Neural crest cell (in vitro differentiated cells): ENCODE measurements at places on chromosomes 12 and 14. TPM values are rescaled to one million over a fixed set of nuclear protein-coding genes. Genes with fewer than 3 reads are reported as not detected.

Gene ACOT4
- total RNA-seq: 0.98 TPM in 2 replicates

Gene SRGAP1
- 12.6 and 14.8 TPM in 2 replicates for total RNA-seq

Gene SLC22A17
- total RNA-seq: 39.4 and 42.4 TPM in 2 replicates

Gene KCNC2
- total RNA-seq: not detected in 2 replicates

Gene TAS2R8
- not detected in 2 replicates for total RNA-seq

Gene CMA1
- total RNA-seq: not detected in 2 replicates

Gene DDHD1
- total RNA-seq: 17.9 and 18.0 TPM in 2 replicates

Gene KRT75
- not detected in 2 replicates for total RNA-seq

Gene P2RX2
- not detected in 2 replicates for total RNA-seq

Gene TMEM106C
- total RNA-seq: 147 and 159 TPM in 2 replicates

Gene MARCHF9
- 16.7 and 18.8 TPM in 2 replicates for total RNA-seq

DNA sequence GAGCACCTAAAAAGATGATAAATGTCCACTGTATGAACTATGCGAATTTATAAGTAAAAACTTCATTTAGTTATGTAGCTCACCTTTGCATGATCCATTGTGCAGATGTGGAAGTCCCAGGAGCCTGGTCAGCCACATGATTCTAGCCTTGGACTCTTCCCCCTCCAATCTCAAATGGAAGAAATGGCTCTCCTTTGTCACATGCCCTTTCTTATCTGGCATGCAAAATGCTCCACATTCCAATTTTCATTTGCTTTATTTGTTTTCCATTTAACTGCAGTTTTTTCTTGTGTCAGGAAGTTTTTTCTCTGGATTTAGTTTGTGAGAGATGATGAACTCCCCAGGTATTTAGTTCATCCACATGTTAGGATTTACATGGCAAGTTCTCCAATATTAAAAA, 73.8 kb downstream of the DYRK2 start:
- no peaks in the 10 kb centered on the region for H3K4me1 ChIP-seq
- H3K27me3 ChIP-seq: no peaks in the 10 kb centered on the region
- H3K4me3 ChIP-seq: no peak overlapping the region
- H3K36me3 ChIP-seq: no peaks in the 10 kb centered on the region
- H3K27ac ChIP-seq: no peak overlapping the region

DNA sequence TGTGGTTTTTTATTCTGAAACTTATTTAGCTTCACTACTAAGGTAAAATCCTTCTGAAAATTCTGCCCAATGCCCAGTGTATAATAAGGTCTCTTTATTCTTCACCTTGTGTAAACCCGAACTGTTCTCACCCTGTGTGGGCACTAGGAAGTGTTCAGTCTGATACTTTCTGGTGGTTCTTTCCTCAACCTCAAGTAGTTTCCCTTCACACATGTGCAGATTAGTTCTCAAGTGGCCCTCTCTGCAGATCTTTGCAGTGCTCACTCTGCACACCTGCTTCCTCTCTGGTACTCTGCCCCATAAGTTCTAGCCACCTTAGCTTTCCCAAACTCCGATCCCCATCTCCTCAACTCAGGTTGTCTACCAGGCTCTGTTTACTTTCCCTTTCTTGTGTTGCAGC, 61.6 kb downstream of the RAD51B start:
- no peaks in the 10 kb centered on the region for H3K4me1 ChIP-seq
- no peak overlapping the region for H3K4me3 ChIP-seq
- H3K27ac ChIP-seq: no peak overlapping the region
- H3K27me3 ChIP-seq: no peaks in the 10 kb centered on the region
- no peak for DNase-seq

DNA sequence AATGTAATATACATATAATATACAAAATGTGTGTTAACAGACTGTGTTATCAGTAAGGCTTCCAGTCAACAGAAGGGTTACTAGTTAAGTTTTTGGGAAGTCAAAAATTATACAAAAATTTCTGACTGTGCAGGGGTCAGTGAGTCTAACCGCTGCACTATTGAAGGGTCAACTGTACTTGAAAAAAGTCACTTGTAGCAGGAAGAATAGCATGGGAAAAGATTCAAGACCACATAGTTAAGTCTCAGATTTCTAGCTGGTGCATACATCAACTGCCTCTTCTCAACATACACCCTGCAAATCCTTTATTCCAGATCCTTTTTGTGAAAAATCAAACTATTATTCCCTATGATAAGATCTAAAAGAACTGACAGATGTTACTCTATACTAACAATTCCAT, 5.9 kb downstream of the EPS8 start:
- peaks cover 5% of the 10 kb centered on the region for H3K36me3 ChIP-seq
- no peak for DNase-seq
- H3K27me3 ChIP-seq: peaks cover 7% of the 10 kb centered on the region
- H3K4me3 ChIP-seq: no peak overlapping the region
- no peak overlapping the region for H3K27ac ChIP-seq

- H3K36me3 ChIP-seq: no peaks in the 10 kb centered on the region
- no peaks in the 10 kb centered on the region for H3K4me1 ChIP-seq
- no peak overlapping the region for H3K27ac ChIP-seq
- no peak for DNase-seq
- no peak overlapping the region for H3K4me3 ChIP-seq
- peaks cover 75% of the 10 kb centered on the region for H3K27me3 ChIP-seq
These were observed 31.2 kb downstream of the TAS2R7 start for GRCh38 chr12:10771132-10771733.

GRCh38 chr12:46555406-46555852, 182.9 kb upstream of the SLC38A2 start:
- H3K27me3 ChIP-seq: no peaks in the 10 kb centered on the region
- H3K36me3 ChIP-seq: no peaks in the 10 kb centered on the region
- no peak for DNase-seq
- H3K4me3 ChIP-seq: no peak overlapping the region

DNA sequence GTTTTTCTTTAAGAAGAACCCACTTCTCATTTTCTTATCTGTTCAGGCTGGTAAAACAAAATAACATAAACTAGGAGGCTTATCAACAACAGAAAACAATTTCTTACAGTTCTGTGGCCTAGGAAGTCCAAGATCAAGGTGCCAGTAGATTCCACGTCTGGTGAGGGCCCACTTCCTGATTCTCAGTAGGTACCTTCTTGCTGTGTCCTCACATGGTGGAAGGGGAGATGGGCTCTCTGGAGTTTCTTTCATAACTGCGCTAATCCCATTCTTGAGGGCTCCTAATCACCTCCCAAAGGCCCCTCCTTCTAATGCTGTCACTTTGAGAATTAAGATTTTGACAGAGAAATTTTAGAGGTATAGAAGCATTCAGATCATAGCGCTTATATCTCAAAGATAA, 33.4 kb downstream of the TXNRD1 start:
- H3K4me1 ChIP-seq: no peaks in the 10 kb centered on the region
- no peaks in the 10 kb centered on the region for H3K36me3 ChIP-seq
- DNase-seq: no peak
- H3K27me3 ChIP-seq: no peaks in the 10 kb centered on the region
- H3K27ac ChIP-seq: no peak overlapping the region

DNA sequence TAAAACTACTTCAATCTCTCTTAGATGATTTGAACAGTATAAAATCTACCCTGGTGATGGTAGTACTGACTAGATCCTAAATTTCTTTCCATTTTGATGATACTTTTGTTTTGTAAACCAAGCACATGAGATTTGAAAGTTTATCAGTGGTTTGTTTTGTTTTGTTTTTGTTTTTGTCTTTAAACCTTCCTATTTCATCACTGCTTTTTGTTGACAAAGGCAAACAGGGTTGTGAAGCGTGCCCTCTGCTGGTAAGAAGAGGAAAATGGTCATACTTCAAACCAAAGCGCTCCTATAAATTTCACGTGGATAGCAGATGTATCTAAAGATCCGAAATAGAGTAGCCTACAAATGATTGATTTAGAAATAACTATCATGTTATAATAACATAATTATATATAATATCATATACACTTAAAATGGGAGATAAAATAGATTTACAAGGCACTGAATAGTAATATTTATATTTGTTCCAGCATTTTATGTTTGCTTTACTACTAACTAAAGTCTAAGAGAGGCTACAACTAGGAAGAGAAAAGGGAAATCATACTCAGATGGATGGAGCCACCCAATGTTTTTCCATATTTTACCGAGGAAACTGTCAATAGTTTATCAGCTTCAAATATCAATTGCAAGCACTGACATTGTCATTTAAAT, 254.0 kb upstream of the USP15 start:
- no peak overlapping the region for H3K27ac ChIP-seq
- no peaks in the 10 kb centered on the region for H3K4me1 ChIP-seq
- no peak overlapping the region for H3K4me3 ChIP-seq
- DNase-seq: peak; percentile 22
- no peaks in the 10 kb centered on the region for H3K27me3 ChIP-seq

DNA sequence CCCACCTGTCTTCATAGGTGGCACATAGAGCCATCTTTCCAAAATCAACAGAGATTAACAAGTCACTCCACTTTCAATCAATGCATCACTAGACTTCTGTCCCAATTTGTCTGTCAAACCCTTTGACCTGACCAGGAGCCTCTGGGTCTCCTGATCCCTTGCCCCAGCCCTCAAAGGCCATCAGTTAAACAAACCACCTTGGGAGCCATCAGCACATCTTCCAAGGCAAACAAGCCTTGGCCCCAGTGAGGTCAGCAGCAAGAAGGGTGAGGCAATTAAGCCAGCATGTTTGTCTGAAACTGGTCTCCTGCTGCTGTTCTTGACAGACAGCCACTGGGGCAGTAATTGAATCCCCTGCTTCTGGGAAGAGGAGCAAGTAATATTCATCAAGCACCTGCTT, 742.8 kb upstream of the TBX3 start:
- no peak for DNase-seq
- no peaks in the 10 kb centered on the region for H3K27me3 ChIP-seq
- no peak overlapping the region for H3K4me3 ChIP-seq
- no peak overlapping the region for H3K27ac ChIP-seq
- H3K36me3 ChIP-seq: no peaks in the 10 kb centered on the region
- H3K4me1 ChIP-seq: peaks cover 11% of the 10 kb centered on the region

GRCh38 chr14:50726372-50727107, 58.4 kb upstream of the SAV1 start:
- H3K36me3 ChIP-seq: peaks cover 29% of the 10 kb centered on the region
- no peaks in the 10 kb centered on the region for H3K4me1 ChIP-seq
- H3K4me3 ChIP-seq: no peak overlapping the region

DNA sequence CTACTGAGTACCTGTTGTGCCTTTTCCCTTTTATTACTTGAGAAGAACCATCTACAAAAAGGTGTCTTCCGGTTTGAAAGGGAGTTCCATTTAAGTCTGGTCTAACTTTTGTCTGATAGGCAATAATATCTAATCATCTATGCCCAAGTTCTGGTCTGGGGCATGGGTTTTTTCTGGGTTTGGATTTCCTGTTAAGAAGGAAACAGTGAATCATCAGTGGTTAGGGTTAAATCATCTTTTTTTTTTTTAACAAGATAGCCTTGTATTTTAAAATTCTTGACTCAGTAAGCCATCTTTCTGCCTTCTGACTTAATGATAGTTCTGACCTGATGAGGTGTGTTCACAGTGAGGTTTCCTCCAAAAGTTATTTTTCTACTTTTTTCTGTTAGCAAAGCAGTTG, 29.3 kb upstream of the CPNE8 start:
- no peaks in the 10 kb centered on the region for H3K4me1 ChIP-seq
- H3K27ac ChIP-seq: no peak overlapping the region
- H3K27me3 ChIP-seq: peaks cover 4% of the 10 kb centered on the region
- no peak overlapping the region for H3K4me3 ChIP-seq
- no peaks in the 10 kb centered on the region for H3K36me3 ChIP-seq

DNA sequence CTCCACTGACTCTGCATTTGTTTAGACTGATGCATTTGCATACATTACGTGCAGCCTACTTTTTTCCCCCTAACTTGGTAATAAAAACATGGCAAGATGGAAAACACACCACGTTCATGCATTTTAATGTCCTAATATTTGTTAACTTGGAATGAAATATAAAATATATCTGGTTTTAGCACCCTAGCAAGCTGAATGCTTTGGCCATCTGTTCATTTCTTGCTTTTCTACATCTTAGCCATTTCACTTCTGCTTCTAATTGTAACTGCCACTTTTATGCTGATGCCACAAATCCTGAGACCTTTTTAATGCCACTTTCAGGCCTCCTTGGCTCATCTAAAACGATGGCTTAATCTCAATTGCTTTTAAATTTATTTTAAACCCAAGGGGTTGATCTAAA, 177.7 kb upstream of the RASSF8 start:
- no peak overlapping the region for H3K4me3 ChIP-seq
- no peaks in the 10 kb centered on the region for H3K27me3 ChIP-seq
- no peak overlapping the region for H3K27ac ChIP-seq
- H3K4me1 ChIP-seq: no peaks in the 10 kb centered on the region
- no peaks in the 10 kb centered on the region for H3K36me3 ChIP-seq

DNA sequence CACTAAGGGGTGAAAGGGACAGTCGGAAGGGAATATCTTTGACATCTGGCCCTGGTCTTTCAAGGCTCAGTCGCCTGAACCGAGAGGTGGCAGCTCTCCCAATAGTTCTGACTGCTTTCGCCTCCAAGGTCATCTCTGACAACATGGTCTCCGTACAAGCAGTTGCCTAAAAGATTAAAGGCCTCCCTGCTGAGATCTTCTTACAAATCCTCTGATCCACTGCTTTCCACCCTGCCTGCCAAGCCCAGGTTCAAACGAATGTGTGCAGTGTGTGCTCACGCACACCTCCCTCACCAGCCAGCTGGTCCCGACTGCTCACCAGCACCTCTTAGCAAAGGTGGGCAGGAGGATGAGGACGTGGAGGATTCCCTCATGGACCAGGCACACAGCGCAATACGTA, 10.4 kb downstream of the B4GALNT3 start:
- no peak for DNase-seq
- peaks cover 8% of the 10 kb centered on the region for H3K27me3 ChIP-seq
- no peaks in the 10 kb centered on the region for H3K36me3 ChIP-seq
- H3K4me1 ChIP-seq: peaks cover 4% of the 10 kb centered on the region

GRCh38 chr14:54836231-54836630, 66.4 kb downstream of the GCH1 start:
- H3K4me1 ChIP-seq: no peaks in the 10 kb centered on the region
- no peak overlapping the region for H3K4me3 ChIP-seq
- no peaks in the 10 kb centered on the region for H3K36me3 ChIP-seq
- H3K27me3 ChIP-seq: no peaks in the 10 kb centered on the region

- H3K4me1 ChIP-seq: no peaks in the 10 kb centered on the region
- H3K27me3 ChIP-seq: no peaks in the 10 kb centered on the region
- no peaks in the 10 kb centered on the region for H3K36me3 ChIP-seq
- H3K4me3 ChIP-seq: no peak overlapping the region
- no peak overlapping the region for H3K27ac ChIP-seq
These were observed 114.2 kb downstream of the KCNK10 start for GRCh38 chr14:88208858-88209257.

DNA sequence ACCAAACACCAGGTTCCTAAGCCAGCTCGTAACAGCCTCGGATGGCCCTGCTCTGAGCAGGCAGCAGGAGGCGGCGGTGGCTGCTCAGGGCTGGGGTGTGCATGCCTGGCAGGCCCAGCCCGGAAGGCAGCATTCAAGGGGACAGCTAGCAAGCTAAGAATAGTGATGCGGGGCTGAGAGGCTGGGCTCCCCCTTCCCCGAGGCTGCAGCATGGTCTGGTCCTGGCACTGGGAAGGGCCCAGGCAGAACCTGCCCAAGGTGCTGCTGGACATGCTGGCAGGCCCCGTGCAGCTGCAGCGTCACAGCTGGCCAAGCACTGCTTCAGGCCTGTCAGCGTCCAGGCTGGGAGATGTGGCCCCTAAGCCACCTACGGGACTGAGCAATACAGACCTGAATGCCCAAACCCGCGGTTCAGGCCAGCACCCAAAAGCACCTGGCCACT, 26.4 kb upstream of the NUDT14 start:
- no peaks in the 10 kb centered on the region for H3K4me1 ChIP-seq
- DNase-seq: no peak
- H3K36me3 ChIP-seq: no peaks in the 10 kb centered on the region
- no peak overlapping the region for H3K27ac ChIP-seq

GRCh38 chr14:35286003-35286600, 6.1 kb upstream of the PSMA6 start:
- no peak for DNase-seq
- no peak overlapping the region for H3K27ac ChIP-seq
- H3K36me3 ChIP-seq: peaks cover under 1% of the 10 kb centered on the region
- H3K4me3 ChIP-seq: no peak overlapping the region
- peaks cover 5% of the 10 kb centered on the region for H3K4me1 ChIP-seq
